Hematopoietic multipotent progenitor cell treated with erythropoietin and hydrocortisone succinate and interleukin-3 and kit ligand, for 4 days (in vitro differentiated cells): ENCODE measurements at places on chromosomes 6 and 20.

DNA sequence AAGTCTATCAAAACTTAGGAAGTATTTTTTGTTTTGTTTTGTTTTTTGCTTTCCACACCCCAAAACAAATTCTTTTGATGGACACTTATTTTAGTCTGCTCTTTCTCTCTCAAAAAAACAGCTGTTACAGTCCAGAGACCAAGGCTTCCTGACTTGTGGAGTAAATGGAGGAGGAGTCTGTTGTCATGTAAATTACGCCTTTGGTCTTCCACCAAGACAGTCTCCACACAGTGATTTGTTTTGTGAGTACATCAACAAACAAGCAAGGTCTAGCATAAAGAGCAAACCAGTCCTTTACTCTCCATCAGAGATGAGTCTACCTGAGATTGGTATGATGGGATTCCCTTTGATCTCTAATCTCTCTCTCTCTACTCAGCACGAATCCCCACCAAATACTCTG is 588.0 kb upstream of the ARID1B start:
- no peak for DNase-seq

GRCh38 chr20:33337531-33338165 is 54.6 kb downstream of the BPIFB1 start:
- no peak for DNase-seq

GRCh38 chr6:148761527-148762011 is 14.7 kb downstream of the UST start:
- peak; percentile 41 for DNase-seq

DNA sequence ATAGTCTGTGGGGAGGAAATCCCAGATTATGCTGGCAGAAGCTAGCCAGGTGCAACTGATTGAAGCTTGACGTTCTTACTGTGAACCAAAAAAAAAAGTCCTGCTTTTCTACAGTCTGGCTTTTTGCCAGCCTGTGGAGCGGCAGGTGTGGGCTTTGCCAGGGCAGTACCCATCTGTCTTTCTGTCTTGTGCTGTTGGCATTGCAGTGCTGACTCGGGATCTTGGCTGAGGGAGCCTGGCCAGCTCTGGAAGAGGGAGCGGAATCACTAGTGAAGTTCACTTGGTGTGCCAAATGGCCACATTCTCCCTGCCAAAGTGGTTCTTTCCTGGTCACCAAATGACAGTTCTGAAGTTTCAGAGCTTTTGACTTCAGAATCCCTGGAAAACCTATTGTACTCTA is 5.0 kb downstream of the KIF3B start:
- no peak for DNase-seq
